ENCODE measurements at places on chromosomes 2 and 18.

DNA sequence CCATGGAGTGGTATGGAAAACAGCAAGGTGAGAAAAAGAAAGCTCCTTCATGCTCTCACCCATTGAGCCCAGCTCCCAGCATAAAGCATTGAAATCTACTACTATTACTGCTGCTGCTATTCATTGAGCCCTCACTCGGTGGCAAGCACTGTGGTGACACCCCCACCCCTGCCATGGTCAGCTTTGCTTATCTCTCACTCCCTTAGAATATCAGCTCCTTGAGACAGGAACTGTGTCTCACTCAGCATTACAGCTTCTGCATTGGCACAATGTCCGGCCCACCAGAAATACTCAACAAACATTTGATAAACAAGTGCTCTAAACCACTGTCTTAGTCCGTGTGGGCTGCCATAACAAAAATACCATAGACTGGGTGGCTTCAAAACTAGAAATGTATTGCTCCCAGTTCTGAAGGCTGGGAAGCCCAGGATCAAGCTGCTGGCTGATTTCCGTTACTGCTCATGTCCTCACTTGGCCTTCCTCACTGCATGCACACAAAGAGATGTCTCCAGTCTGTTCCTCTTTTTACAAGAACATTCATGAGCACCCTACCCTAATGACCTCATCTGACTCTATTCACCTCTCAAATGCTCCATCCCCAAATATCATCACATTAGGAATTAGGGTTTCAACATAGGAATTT, 116.3 kb downstream of the ZBTB7C start:
- DNase-seq: no peak

- DNase-seq: no peak
Observed at GRCh38 chr2:215949991-215950404, 63.4 kb downstream of the MREG start.

DNA sequence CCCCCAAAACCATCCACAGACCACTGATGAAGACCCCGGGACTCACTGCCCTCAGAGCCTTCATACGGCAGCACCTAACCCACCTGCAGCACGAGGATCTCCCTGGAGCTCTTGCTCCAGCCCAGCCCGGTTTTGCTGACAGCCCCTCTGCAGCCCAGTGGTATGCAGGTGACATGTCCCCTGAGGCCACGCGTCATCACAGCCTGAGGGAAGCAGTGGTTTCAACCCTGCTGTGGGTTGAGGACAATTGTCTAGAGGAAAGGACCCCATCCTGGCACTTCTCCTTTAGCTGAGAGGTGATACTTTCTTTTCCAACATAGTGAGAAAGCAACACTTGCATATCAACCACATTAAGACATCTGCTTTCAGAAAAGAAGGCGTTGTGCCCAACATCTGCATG, 134.0 kb downstream of the SEPTIN10 start:
- no peak for DNase-seq

GRCh38 chr2:211900518-211900917, 638.1 kb downstream of the ERBB4 start:
- no peak for DNase-seq

- no peak for DNase-seq
Observed at GRCh38 chr2:173400760-173401159, 46.1 kb downstream of the CDCA7 start.

- DNase-seq: no peak
Observed at GRCh38 chr2:152099367-152100050, 665 bp upstream of the CACNB4 start.

GRCh38 chr2:10486091-10486490, 38.0 kb upstream of the ODC1 start:
- no peak for DNase-seq

- DNase-seq: no peak
Observed at GRCh38 chr18:6493194-6493593, 78.5 kb upstream of the L3MBTL4 start.

GRCh38 chr2:8984157-8984556, 19.3 kb downstream of the MBOAT2 start:
- DNase-seq: no peak

DNA sequence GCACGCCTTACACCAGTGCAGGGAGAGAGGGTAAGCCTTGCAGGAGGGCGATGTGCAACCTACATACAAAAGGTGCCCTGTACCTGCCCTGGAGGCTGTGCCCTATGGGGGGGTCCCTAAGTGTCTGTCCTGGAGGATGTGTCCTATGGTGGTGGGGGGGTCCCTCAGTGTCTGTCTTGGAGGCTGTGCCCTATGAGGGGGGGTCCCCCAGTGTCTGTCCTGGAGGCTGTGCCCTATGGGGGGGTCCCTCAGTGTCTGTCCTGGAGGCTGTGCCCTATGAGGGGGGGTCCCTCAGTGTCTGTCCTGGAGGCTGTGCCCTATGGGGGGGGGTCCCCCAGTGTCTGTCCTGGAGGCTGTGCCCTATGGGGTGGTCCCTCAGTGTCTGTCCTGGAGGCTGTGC, 216.6 kb downstream of the HDAC4 start:
- no peak for DNase-seq

GRCh38 chr2:208182835-208183234, 7.0 kb downstream of the C2orf80 start:
- no peak for DNase-seq

DNA sequence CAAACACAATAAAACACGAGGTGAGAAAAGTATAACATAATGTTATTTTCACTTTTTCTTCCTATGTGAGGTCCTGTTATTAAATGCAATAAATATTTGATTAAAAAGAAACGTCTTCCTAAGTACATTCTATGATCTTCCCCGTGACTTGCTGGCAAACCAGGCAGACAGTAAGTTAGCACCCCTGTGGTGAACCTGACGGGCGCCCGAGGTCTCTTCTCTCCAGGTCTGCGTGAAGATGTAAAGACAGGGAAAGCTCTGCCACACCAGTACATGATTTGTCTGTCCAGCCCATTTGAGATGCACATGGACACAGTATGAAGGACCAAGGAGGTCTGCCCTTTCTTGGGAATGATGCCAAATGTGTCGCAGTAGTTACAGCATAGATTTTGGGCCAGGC, 57.6 kb downstream of the PTH2R start:
- no peak for DNase-seq

DNA sequence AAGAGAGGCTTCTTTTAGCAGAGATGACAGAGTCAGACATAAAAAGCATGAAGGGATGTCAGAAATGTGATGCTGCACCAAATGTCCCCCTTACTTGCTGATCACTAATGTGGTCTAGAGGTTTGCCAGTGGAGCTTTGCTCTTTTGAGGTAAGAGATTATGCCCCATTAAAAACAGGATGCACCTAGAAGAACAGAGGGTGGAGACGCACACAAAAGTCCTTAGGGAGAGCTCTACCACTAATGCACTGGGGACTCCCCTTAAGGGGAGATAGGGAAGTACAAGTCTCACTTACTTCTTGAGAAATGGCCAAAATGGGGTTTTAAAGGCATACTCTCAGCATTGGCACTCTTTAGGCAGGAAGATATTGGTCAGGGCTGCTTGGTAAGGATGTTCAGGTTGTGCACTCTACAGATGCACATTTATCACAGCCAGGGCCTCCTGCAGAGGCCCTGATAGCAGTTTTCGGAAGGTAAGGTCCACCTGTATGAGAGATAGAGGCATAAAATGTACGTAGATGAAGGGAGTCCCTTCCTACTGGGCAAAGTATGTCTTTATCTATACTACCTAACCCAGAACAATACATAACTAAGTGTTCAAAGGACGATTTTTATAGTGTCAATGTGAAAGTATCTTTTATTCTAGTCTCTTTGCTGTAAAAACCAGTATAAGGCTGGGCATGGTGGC, 17.0 kb upstream of the SCYGR1 start:
- no peak for DNase-seq
